ENCODE measurements at places on chromosomes 5 and 9.

DNA sequence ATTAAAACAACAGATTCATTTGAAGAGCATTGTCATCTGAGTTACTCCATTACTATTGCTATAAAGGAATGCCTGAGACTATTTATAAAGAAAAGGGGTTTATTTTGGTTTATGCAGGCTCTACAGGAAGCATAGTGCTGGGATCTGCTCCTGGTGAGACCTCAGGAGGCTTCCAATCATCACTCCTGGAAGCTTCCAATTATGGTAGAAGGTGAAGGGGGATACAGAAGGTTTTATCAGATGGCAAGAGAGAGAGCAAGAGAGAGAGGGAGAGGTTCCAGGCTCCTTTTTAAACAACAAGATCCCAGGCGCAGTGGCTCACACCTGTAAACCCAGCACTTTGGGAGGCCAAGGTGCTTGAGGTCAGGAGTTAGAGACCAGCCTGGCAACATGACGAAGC lies 63.5 kb downstream of the ASS1 start:
- DNase-seq: no peak

GRCh38 chr9:107541523-107541922 lies 52.0 kb upstream of the KLF4 start:
- no peak for DNase-seq

DNA sequence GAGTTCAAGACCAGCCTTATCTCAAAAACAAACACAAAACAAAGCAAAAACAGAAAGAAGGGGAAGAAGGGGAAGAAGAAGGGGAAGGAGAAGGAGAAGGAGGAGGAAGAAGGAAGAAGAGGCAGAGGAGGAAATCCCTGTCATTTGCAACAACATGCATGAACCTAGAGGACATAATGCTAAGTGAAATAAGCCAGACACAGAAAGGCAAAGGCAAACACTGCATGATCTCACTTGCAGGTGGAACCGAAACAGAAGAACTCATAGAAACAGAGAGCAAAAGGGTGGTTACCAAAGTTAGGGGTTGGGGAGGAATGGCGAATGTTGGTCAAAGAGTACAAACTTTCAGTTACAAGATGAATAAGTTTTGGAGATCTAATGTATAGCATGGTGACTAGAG lies 135.4 kb downstream of the UGCG start:
- DNase-seq: no peak

- no peak for DNase-seq
These were observed 97.4 kb upstream of the IFNK start for GRCh38 chr9:27426511-27427271.

GRCh38 chr5:31995006-31995405 lies 179.1 kb downstream of the GOLPH3 start:
- DNase-seq: no peak

- DNase-seq: no peak
These were observed 50.5 kb downstream of the COMMD10 start for GRCh38 chr5:116135344-116135743.

DNA sequence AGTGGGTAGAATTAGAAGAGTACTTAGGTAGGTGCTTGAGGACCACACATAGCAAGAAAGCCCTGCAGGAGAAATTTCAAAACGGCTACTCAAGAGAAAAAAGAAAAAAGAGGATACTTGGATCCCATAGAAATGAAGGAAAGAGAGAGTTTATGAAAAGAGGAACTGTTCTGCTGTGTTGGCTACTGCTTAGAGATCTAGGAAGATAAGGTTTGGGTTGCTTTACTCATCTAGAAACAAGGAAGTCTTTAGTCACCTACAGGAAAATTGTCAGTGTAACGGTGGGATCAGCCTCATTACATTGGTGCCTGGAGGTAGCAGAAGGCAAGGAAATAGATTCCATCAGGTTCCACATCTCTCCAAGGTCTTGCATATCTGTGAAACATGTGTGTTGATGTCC lies 14.8 kb upstream of the C5orf46 start:
- DNase-seq: no peak

DNA sequence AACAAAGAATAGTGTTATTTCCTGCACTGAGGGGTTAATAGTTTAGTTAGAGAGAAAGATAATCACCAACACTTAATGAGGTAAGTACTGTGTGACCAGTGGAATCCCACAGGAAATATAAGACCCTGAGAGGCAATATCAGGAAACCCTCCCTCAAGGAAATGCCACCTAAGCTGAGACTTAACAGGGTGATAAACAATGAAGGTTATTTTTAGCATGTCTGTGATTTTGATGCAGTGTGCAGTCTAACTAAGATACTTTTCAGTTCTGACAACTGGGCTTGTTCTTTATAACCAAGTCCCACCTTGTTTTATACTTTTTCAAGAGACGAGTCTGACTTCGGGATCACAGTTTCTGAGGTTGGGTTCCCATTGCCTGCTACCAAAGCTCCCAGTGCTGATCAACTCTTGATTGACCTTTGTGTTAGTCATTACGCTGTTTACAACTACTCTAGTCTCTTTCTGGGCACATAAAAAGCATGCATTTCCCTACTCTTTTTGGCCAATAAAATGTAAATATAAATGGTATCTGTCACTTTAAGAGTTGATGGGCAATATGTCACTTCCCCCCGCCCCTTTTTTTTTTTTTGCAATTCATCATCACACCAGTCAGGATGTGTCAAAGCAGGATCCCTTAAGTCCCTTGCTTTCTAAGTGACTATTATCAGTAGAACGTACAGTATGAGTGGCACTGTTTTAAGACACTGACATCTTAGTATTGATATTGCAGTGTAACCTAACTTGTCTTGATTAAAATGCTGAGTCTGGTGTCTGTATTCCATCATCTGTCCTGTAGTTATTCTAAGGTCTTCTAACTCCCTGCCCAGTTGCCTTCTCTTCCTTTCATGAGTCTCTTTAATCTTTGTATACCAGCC lies 31.4 kb downstream of the C6 start:
- no peak for DNase-seq

- no peak for DNase-seq
These were observed 13.3 kb downstream of the ABO start for GRCh38 chr9:133261753-133262120.

DNA sequence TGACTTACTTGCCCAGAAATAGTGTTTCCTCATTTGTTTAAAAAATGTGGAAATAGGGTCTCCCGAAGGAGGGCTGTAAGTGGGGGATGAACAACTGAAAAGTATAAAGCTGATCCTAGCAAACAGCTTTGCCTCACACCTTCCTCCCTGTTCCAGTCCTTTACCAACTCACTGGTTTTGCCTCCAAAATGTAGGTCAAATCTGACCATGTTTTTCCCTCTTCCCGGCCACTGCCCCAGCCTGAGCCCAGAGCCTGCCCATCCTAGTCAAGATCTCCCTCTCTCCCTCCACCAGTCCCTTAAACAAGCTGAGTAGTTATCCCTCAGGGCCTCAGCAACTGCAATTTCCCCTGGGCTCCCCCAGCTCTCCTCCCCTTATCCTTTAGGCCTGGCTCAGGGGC lies 82.4 kb upstream of the FBXW11 start:
- DNase-seq: no peak

DNA sequence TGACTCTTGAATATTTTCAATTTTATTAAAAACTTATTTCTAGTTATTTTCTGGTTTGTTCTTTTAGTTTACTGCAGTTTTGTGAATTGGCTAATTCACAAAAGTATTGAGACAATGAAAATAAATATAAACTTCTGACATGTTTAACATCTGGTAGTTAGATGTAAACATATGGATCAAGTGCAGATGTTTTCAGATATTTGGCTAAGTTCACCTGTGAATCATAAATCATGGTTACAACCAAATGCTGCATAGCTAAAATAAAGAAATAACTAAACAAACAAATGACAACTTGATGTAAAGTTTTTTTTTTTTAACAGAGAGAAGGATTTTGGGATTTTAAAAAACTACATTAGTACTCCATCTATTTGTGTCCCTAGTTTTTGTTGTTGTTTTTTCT lies 484.6 kb downstream of the SLCO4C1 start:
- DNase-seq: no peak

DNA sequence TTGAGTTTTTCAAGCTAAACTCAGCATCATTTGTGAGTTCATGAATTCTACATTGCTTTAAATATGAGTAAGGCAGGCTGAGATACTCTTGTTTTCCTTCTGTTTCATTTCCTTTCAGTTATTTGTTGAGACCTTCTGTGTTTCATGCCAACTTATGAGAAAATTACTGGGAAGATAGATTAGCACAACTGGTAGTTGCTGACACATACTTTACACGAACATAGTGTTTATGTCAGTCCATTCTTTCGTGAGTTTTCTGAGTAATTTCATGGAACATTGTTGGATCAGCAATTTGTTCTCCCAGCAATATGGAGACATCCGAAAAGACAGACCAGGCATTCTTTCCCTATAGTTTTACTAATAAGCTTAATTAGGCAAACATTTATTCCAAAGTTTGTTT lies 102.0 kb upstream of the SMC5 start:
- DNase-seq: no peak

- DNase-seq: no peak
These were observed 790.8 kb upstream of the NUDT12 start for GRCh38 chr5:104353371-104353770.

- no peak for DNase-seq
These were observed 48.1 kb downstream of the IQGAP2 start for GRCh38 chr5:76451031-76451701.

DNA sequence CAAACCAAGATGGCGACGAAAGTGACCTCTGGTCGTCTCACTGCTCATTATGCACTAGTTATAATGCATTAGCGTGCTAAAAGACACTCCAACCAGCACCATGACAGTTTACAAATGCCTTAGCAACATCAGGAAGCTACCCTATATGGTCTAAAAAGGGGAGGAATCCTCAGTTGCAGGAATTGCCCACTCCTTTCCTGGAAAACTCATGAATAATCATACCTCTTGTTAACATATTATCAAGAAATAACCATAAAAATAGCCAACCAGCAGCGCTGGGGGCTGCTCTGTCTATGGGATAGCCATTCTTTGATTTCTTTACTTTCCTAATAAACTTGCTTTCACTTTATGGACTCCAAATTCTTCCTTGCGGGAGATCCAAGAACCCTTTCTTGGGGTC lies 595.7 kb upstream of the KLF4 start:
- no peak for DNase-seq

GRCh38 chr5:180098991-180099732 lies 27.6 kb upstream of the RNF130 start:
- no peak for DNase-seq

DNA sequence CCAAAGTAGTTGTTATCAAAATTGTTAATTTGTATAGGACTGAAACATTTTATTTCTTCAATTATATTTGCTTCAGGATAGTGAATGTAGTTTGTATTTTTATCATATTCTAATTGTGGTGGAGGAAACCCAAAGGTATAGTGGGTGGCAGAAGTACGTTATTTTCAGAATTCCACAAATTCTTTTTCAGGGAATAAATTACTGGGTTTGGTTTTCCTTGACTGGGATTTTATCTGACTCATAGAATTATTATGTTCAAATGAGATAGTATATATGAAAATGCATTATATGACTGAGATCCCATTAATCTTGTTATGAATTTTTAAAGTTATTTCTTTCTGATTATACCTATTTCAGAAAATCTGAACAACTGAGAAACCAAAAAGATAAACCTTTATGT lies 73.7 kb downstream of the VPS13A start:
- no peak for DNase-seq

DNA sequence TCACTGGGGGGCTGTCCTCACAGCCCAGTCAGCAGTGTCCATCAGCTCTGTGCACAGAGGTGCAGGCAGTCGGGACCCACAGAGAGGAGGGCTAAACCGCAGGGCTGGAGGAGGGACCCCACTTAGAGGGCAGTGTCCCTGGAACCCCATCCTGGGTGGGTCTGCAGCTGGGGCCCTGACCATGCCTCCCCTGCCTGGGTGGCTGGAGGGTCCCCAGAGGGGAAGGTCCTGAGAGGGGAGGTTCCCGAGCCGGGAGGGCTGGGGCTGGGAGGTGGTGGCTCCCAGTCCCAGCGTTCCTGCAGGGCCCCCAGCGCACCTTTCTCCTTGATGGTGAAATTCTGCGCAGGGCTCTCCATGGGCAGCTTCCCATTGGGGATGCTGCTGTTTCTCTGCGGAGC lies 32.7 kb downstream of the EXOC3 start:
- no peak for DNase-seq

DNA sequence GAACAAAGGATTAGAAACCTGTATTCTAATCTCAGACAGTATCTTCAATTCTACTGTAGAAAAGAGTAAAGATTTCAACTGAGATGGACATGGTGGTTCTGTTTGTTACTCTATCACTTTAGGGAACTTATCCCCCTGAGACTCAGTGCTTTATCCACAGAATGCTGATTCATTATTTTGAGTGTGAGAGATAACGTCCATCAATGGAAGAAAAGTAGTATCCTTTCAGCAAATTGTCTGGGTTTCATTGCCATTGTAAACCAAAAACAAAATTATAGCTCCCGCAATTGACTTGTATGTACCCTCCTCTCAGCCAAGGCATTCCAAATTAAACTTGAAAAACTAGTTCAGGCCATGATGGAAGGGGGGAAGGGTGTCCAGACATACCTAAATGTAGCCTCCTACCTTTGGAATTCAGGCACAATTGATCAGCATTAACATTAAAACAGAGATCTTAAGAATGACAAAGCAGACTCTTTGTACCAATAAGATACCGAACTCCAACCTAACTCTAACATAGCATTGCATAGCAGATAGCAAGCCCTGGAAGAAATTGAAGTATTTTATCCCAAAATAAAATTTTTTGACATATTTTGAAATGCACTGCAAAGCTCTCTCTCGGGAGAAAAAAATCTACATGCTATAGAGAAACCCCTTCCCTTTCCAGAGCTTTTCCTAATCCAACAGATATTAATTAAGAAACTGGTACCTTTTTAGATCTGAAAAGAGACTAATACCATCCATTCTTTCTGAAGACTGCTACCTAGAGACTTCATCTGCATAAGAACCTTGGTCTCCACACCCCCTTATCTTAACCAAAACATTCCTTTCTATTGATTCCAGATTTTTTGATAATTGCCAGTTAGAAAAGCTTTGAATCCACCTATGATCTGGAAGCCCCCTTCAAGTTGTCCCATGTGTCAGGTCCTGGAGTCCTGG lies 1055.7 kb downstream of the PTPRD start:
- DNase-seq: no peak
